ENCODE measurements at places on chromosomes 7 and 10. TPM values are rescaled to one million over a fixed set of nuclear protein-coding genes. Genes with fewer than 3 reads are reported as not detected.

Gene ACHE
- total RNA-seq: 2.9 TPM

Gene BICC1
- 9.2 TPM for total RNA-seq

Gene ASIC3
- total RNA-seq: 2.6 TPM

Gene BAIAP2L1
- total RNA-seq: 22.9 TPM

Gene COMMD3
- total RNA-seq: 44.8 TPM
